ENCODE measurements at places on chromosomes 1 and 21. TPM values are rescaled to one million over a fixed set of nuclear protein-coding genes. Genes with fewer than 3 reads are reported as not detected.

Gene CD164L2
- total RNA-seq: 12.0 TPM

DNA sequence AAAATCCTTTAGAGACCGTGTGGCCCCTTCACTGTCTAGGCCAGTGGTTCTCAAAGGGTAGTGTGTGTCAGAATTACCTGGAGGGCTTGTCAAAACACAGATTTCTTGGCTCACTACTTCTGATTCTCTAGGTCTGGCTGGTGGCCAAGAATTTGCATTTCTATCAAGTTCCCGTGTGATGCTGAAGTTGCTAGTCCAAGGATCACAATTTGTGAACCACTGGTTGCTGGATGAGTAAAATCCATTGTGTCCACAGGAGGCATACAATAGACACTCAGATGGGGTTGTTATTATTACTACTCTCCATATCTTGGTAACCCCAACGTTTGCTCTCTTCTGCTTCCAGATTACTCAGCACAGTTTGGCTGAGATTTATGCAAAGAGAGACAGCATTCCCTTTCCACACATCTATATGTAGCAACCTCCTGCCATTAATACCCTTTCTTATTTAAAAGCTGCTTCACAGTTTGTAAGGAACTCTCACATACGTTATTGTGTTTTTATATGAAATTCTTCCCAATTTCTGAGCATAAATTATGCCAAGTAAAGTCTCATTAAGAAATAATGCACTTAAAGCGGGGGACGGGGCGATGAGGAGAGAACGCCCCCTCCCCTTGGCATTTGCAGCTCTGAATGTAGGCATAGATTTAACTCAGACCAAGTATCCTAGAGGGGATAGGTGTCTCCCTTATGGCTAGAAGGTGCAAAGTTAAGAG, 720 bp upstream of the TMCC2 start:
- no peak for DNase-seq

Gene KCTD3
- 32.4 TPM for total RNA-seq

- no peak for DNase-seq
Observed at GRCh38 chr1:162276493-162276892, 100.2 kb downstream of the SPATA46 start.

DNA sequence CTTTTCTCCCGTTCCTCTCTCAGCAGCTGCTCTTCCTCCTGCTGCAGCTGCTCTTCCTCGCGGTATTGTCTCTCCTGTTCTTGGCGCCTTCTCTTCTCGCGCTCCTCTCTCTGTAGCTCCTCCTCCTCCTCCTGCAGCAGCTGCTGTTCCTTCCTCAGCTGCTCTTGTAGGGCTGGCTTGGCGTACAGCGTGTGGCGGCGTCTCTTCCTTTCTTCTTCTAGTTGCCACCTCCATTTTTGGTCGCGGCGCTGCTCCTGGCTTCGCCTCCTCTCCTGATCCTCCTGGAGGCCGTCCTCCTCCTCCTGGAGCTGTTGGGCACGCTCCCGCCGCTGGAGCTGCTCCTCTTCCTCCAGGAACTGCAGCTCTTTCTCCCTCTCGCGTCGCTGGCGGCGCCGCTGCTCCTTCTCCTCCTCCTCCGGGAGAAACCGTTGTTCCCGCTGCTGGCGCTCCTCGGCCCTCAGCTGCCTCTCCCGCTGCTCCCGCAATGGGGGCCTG, 4.8 kb downstream of the TCHH start:
- DNase-seq: no peak

DNA sequence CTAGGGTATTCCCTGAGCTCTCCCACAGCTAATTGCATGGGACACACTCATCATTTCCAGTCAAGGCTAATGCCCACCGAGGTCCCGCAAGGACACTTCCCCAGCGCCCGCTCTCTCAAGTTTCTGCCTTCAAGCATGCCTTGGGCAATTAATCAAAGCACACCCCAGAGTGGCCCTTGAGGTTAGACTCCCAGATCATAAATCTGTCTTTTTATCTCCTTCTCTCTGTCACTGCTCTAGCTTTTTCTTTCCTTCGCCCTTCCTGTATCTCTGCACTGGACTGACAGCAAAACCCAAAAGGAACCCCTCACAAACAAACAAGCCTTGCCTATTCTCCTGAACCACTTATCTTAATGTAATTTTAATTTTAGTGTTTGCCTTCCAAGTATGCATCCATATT, 7.9 kb upstream of the EXOSC10 start:
- DNase-seq: peak; percentile 45

Gene SYDE2
- 12.0 TPM for total RNA-seq

DNA sequence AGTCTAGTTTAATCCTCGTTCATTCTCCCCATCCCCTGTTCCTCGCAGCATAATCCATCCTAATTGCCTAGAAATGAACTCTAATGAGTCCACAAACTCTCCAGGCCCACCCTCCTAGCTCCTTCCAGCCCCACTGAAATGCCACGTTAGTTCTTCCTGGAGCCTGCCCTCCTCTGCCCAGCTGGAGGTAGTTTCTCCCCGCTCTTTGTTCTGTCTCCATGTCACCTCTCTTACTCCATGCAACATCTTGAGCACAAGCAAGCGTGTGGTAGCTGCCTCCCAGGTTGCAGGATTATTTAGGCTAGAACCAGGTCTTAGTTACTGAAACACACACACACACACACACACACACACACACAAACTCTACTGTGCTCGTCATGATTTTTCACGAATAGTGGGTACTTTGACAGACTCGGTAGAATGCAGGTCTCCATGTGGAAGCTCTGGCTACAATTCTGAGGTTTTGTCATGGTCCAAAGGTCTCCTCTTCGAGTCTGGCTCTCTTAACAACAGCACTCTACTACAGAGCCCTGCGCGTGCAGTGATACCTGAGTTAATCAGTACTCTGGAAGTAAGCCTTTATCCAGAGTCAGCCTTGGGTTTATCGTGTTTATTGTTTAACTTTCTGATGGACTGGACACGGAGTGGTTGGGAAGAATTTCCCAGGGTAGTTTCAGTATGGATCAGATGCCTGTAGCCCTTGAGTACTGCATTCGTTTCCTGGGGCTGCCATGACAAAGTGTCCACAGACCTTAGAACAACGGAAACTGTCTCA, 27.5 kb downstream of the HUNK start:
- DNase-seq: peak; percentile 8

Gene TIE1
- total RNA-seq: 12.4 TPM

DNA sequence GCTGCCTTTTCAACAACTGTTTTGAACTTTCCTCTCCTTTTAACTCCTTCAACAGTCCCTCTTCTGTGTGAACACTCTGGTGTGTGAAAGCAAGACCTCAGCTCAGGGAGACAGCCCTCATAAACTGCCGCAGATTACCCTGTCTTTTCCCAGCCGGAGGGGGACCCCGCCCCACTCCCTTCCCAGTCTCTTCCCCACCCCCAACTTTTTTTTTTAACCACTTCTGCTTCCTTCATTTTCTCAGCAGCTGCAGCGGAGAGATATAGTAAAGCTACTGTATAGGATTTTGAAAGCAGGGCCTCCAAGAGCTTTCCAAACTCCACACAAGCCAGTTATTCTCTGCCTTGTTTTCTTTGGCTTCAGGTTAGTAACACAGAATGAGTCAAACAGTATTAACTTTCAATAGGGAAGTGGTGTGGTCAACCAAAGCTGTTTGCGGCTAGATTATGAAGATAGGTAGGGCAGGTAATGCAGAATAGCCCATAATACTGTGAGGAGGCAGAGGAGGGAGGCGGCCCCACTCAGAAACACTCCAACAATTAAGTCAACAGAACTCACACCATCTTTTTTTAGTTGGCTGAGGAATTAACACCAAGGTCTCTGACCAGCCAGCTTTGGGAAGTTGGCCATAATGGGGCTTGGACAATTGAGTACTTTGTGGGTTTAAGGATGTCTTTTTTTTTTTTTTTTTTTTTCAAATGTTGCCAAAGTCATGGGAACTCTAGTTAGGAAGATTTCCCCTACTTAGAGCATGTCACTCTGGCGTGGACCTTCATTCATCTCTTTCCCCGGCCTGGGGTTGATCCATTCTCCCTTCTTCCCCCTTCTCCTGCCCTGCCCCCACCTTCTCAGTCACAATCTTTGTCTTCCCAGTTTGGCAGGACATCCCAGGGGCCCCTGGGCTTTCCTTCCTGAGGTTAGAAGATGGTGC, 177.0 kb downstream of the CLIC6 start:
- DNase-seq: peak; percentile 76

- DNase-seq: no peak
Observed at GRCh38 chr1:212186427-212187207, 98.6 kb upstream of the PPP2R5A start.

DNA sequence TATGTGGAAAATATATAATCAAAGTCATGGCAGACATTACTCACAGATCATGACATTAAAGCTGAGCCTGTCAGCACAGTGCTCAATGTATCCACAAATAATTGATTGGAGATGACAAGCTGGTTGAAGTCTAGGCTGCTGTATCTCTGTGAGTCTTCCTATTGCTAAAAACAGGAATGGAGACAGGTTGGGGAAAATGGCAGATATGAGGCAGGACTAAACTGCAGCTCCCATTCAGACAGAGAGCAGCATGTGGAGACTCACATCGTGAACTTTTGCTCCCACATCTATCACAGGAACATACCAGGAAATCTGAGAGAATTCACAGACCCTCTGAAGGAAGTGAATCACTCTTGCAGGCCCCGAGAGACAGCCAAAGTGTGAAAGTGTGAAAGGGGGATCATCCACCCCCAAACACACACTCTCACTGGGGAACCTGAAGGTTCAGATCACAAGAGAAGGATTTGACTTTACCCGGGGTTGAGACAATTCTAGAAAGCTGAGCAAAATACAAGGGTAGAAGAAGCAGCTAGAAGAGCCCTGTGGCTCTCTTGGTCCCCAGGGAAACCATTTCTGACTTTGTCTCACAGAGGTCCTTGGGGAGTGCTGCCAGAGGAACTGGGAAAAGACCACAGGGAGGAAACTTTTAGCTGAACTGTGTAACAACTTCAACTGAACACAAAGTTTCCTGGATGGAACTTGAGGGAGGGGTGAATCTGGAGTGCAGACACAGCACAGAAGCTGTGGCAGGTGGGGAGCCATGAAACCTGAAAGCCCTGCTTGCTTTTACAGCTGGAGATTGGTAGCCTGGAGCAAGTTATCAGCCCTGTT, 173.4 kb downstream of the S1PR1 start:
- DNase-seq: no peak

Gene FMO2
- total RNA-seq: 10.0 TPM

DNA sequence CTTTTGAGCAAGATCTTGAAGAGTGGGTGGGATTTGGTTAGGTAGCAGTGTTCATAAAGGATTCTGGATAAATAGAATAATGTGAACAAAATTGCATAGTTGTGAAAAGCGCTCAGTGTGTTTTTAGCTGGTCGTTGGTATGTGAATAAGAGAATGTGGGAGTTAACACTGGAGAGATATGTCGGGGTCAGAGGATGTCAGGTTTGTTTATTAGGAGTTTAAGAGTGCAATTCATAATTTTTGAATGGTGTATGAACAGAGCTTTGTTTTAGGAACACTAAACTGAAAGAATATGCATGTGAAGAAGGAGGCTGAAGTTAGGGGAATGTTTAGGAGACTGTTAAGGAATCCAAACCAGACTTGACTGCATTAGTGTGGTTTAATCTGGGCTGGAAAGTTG, 9.4 kb downstream of the USP16 start:
- no peak for DNase-seq

Gene RBM11
- not detected for total RNA-seq

Gene SLC1A7
- not detected for total RNA-seq

DNA sequence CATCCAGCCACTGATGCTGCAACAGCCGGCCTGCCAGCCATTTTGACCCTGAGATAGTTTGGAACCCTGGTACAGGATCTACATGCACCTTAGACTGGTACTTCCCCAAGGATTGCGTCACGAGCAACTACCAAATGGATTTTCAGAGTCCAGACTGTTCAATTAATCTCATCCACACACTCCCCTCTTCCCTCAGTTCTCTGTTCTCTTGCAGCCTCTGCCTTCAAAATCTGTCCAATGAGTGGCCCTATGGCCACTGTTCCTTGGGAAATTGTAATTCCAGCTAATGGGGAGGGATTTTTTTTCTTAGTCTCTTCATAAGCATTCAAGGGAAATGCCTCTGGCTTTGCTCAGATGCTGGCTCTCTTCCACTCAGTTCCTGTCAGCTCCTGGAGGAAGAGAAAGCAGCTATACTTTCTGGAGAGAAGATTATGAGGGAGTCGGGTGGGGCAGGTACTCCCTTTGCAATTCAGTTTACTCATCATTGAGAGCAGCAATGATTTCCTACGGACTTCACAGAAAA, 19.8 kb upstream of the UAP1 start:
- DNase-seq: no peak

Gene OR14I1
- not detected for total RNA-seq

- DNase-seq: no peak
Observed at GRCh38 chr1:53320646-53321045, 7.2 kb downstream of the LRP8 start.

Gene STUM
- total RNA-seq: 4.0 TPM

GRCh38 chr1:165845569-165845968, 18.2 kb downstream of the UCK2 start:
- DNase-seq: no peak

Gene MYCL
- total RNA-seq: 66.9 TPM

- no peak for DNase-seq
Observed at GRCh38 chr1:21553116-21553926, 44.1 kb downstream of the ALPL start.

DNA sequence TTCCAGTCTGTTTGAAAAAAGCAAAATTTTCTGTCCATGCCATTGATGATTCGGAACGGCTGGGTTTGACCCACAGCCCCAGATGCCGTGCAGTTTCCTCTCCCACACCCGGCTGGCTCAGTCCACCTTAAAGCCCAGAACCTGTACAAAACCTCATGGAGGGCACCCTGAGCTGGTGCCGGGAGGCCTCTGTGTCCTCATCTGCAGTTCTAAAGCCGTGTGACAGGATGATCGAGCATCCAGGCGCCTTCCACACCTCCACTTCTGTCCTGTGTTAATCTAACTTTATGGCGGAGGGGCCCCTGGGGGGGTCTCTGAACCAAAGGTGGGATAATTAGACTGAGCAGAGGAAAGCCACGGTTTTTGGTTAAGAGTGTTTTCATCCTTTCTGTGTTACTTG, 49.6 kb downstream of the SLC37A1 start:
- DNase-seq: peak; percentile 68

Gene HSD3B1
- total RNA-seq: 1.7 TPM

Gene PCAT6
- 3.4 TPM for total RNA-seq

DNA sequence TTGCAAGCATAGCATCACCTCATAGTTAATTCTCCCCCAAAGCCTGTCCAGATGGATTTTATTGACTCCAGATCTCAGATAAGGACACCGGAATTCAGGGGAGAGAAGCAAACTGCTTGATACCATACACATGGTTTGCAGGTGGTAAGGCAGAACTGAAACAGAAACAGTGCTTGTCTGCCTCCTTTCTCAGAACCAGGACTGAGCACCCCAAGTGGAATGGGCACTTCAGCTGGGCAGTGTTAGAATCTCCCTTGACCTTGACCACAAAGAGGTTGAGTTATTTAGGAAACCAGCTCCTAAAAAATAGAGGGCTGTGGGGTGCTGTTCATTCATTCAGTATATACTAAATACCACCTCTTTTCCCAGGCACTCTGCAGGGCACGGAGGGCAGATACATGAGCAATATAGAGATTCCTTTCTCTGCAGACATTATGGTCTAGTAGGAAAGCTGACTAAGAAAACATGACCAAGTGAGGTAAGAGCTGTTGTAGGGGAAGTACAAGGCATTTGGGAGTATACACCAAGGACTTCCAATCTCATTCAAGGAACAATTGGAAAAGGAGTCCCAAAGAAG, 185.2 kb downstream of the C1orf94 start:
- DNase-seq: no peak
